ENCODE measurements at places on chromosomes 7 and 10.
A peak's percentile ranks its signal among the peaks of the same experiment; 100 is the strongest.

DNA sequence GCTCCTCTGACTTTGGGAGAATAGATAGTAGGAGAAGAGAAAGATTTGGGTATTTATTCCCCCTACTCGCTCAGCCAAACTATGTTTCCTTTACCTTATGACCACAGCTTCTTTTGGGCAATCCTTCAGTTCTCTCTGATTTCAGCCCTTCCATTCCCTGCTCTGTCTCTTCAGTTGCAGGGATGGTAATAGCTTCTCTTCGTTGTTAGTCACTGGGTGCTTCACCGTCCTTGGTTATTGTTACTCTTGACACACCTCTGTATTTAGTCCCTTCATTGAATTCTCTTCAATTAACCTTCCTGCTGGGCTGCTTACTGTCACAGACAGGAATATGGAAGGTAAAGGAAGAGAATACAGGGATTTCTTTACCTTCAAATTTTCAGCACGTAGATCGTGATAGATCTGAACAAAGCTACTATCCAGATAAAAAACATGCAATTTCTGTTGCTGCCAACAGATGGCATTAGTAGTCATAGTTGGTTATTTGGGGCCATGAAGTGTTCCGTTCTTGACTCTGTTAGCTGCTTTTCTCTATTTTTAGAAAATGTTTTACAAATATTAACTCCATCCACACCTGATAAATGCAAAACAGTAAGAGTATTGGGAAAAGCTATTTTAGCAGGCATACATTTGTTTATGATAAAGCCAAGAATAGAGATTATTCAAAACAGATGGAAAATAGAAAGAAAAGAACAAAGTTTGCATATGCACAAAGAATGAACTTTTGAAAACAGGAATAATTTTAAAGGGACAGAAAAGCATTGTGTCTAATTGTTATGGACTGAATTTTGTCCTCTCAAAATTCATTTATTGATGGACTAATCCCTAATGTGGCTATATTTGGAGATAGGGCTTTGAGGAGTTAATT, 14.0 kb upstream of the PTTG1IP2 start:
- DNase-seq = no peak

- no peak for DNase-seq
These were observed 4.5 kb downstream of the ZPBP start for GRCh38 chr7:50088463-50089129.

GRCh38 chr7:133853706-133854276, 273.3 kb upstream of the LRGUK start:
- no peak for DNase-seq

GRCh38 chr7:24318326-24318725, 34.3 kb downstream of the NPY start:
- DNase-seq = no peak

GRCh38 chr7:137006293-137006692, 137.8 kb downstream of the CHRM2 start:
- DNase-seq = no peak

GRCh38 chr7:53756946-53757345, 721.5 kb downstream of the POM121L12 start:
- DNase-seq = no peak

DNA sequence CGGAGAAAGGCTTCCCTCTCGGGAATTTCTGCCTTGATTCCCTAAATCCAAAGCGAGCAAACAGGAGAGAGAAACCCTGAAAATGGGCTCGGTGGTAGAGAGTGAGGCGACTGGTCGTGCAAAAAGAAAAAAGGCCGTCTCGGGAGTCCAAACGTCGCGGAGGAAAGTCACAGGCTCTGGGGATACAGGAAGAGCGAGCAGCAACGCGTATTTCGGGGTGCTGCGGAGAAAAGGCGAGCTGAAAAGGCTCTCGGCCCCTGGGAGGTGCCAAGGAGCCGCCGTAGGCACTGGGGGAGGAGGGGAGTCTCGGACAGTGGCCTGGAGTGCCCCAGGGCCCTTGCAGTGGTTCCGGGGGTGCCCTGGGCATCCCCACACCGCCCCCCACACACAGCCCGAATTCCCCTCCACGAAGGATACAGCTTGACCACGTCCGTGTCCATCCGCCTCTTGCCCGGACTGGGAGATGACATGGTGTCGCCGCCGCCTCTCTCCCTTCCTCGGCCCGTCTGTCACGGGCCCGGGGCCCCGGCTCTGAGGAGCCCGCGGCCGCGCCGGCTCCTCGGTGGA, 591 bp downstream of the UBE2H start:
- DNase-seq = peak; percentile 3

- no peak for DNase-seq
These were observed 8.4 kb downstream of the PLCE1 start for GRCh38 chr10:94002156-94002555.

- no peak for DNase-seq
These were observed 99.0 kb upstream of the FZD1 start for GRCh38 chr7:91165006-91165845.

- no peak for DNase-seq
These were observed 8.5 kb downstream of the CPED1 start for GRCh38 chr7:120996988-120997345.

GRCh38 chr10:22824984-22825383, 102.9 kb upstream of the ARMC3 start:
- DNase-seq = no peak

- no peak for DNase-seq
These were observed 28.5 kb upstream of the CROT start for GRCh38 chr7:87316846-87317552.

DNA sequence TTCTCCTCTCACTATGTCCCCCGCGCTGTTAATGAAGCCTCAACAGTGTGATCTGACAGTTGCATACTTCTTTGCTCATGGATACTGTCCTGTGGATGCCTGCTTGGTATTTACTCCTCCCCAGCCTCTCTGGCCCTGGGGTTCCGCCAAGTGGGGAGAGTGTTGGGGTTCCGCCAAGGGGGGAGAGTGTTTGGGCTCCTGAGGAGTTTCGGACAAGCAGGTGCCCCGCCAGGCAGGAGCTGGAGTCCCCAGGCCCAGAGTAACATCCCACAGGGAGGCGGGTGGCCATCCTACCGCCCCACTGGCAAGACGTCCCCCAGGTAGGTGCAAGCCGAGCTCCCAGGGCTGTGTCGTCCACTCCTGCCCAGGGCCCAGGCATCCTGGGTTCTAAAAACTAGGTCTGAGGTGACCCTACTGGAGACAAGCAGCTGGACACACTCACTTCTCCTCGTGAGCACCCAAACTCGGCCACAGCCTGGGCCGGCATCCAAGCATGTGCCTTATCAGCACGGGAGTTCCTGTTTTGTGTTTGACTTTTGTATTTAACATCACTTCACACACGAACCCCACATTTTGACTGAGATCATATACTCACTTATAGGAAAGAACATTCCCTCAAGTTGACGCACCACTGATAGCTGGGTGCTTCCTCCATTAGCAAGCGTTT, 34.2 kb downstream of the CAMK2B start:
- DNase-seq = no peak

DNA sequence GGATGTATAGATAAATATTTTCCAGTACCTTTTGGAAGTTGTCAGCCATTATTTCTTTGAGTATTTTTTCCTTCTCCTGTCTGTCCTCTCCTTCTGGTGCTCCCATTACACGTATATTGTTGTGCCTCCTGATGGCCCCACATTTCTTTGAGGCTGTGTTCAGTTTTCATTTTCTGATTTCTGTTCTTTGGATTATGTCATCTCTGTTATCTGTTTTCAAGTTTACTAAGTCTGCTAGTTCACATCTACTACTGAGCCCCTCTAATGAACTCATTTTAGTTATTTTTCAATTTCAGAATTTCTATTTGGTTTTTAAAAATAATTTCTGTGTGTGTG, 16.3 kb downstream of the RBM33 start:
- DNase-seq = no peak

- DNase-seq = no peak
These were observed 72.6 kb downstream of the PARD3 start for GRCh38 chr10:34742456-34742855.

DNA sequence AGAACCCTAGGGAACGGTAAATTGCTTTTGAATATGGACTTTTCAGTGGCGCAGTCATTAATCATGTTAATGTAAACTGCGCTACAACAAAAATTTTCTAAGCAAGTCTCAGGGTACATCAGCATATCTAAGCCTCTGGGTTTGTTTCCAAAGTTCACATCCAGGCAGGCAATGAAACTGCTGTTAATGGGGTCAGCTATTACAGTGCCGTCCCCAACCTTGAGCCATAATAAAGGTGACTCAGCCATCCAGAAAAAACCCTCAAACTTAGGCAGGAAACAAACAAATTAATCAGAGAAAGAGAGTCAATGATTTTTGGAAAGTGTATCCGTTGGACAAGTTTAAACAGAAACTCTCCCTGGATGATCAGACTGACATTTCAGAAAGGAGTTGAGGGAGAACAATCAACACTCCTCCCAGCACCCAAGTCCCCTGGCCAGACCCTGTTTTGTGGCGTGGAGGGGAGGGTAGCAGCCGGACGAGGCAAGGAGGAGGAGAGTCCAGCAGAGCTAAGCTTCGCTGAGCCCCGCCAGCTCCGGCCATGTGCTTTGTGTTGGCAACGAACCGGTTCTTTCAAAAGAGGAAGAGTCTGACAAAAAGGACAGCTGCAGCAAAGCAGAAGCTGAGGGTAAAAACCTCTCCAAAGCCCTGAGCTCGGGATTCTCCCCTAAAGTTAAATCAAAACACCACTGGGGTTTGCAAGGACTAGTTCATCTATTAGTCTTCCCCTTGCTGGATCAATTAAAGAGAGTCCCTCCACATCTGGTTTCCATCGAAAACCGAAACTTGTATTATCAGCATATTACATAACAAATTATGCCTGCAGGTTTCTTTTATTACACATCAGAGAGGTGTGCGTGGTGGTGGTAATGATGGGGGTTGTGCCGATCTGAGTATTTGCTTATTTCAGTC, 3.6 kb downstream of the FAM53B start:
- no peak for DNase-seq

DNA sequence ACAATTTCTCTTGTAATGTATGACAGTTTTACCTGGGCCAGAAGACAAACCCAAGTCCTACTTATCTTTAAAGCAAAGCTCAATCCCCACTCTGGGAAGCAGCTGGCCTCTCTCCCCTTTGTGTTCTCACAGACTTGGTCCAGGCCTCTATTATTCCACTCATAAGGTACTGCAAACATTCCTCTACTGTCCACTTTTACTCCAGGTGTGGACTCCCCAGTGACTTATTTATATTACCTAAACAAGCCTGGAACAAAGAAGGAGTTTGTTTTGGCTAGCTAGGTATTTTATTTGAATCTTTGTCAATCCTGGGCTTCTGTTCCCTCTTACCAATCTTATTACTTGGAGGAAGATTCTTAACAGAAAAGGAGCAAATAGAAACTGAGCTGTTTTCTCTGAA, 163.5 kb downstream of the SKAP2 start:
- DNase-seq = no peak

- no peak for DNase-seq
These were observed 64.3 kb upstream of the ANTXRL start for GRCh38 chr10:46222364-46222935.
